ENCODE measurements at places on chromosomes 7 and 10. TPM values are rescaled to one million over a fixed set of nuclear protein-coding genes. Genes with fewer than 3 reads are reported as not detected.
A peak's percentile ranks its signal among the peaks of the same experiment; 100 is the strongest.

Gene PNLIPRP2
- not detected for total RNA-seq

Gene SPDYE11
- total RNA-seq = not detected

Gene ATP6V0A4
- 1.3 TPM for total RNA-seq

GRCh38 chr7:107890493-107890961 lies 456 bp upstream of the DLD start:
- no peaks in the 10 kb centered on the region for H3K36me3 ChIP-seq
- no peak overlapping the region for H3K27ac ChIP-seq
- peak overlapping the region; percentile 80 for H3K4me3 ChIP-seq
- H3K27me3 ChIP-seq = no peaks in the 10 kb centered on the region

DNA sequence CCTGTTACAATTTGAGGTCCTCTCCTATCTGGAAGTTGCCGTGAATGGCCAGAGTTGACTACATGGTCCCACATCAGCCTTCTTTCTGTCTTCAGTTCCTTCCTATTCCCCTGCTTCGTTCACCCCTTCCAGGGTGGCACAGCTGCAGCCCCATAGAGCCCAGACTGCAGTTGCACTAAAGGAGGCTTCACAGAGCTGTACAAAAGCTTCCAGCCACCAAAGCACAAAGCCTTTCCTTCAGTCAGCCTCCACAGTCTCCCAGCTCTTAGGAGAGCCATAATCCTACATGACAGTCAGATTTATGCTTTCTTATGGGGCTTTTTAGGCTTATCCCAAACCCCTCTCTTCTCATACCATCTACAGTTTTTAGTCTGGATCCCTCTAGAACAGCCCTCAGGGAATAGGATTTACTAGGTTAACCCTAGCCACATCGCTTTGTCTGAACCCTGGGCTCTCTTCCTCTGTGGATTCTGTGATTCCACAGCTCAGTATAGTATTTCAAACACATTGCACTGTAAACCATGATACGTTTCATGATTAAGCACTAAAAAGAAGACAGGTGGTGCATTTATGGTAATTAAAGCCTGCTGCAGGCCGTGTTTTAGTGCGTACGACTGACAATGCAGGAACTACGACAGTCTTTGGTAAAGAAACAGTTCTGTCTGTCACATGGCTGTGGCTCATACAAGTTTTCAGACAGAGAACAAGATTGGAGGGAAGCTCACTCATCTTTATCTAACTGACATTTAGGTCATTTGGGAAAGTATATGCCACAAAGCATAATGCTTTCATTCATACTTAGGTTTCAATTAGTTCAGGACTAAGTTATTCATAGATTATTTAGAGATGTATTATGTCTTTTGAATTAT lies 208.3 kb upstream of the KMT2E start:
- no peaks in the 10 kb centered on the region for H3K36me3 ChIP-seq
- no peaks in the 10 kb centered on the region for H3K27me3 ChIP-seq
- H3K4me3 ChIP-seq = no peak overlapping the region
- DNase-seq = no peak
- no peak overlapping the region for H3K27ac ChIP-seq
- no peaks in the 10 kb centered on the region for H3K4me1 ChIP-seq

- peaks cover 12% of the 10 kb centered on the region for H3K4me1 ChIP-seq
- H3K4me3 ChIP-seq = no peak overlapping the region
- no peaks in the 10 kb centered on the region for H3K27me3 ChIP-seq
- no peak for DNase-seq
- H3K36me3 ChIP-seq = no peaks in the 10 kb centered on the region
- H3K27ac ChIP-seq = no peak overlapping the region
These were observed 21.3 kb downstream of the SRPK2 start for GRCh38 chr7:105367458-105367857.

- H3K27ac ChIP-seq = no peak overlapping the region
- no peak overlapping the region for H3K4me3 ChIP-seq
- peaks cover 8% of the 10 kb centered on the region for H3K4me1 ChIP-seq
- no peaks in the 10 kb centered on the region for H3K36me3 ChIP-seq
These were observed 472.6 kb downstream of the XPNPEP1 start for GRCh38 chr10:109450702-109451101.

GRCh38 chr7:139913021-139913844 lies 84.2 kb downstream of the TBXAS1 start:
- no peaks in the 10 kb centered on the region for H3K4me1 ChIP-seq
- no peaks in the 10 kb centered on the region for H3K27me3 ChIP-seq
- H3K36me3 ChIP-seq = no peaks in the 10 kb centered on the region
- no peak overlapping the region for H3K4me3 ChIP-seq
- H3K27ac ChIP-seq = no peak overlapping the region
- DNase-seq = no peak

Gene ARID5B
- total RNA-seq = 1.5 TPM

DNA sequence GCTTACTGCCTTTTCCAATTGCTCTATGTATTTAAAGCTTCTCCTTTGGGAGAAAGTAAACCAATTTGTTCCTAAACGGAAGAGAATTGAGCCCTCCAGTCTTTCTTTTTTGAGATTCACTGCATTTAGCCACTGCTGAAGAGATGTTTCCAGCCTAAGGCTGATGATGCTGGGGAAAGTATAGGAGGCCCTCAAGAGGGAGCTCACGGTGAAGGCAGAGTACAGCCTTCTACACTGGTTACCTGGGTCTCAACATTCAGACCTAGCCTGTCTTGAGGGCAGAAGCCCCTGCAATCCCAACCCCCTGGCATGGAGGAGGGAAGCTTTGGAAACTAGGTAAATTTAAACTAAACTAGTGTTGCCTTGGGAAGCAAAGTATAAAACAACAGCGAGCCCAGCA lies 316.7 kb upstream of the TPK1 start:
- no peak overlapping the region for H3K4me3 ChIP-seq
- H3K36me3 ChIP-seq = no peaks in the 10 kb centered on the region
- H3K27ac ChIP-seq = no peak overlapping the region
- H3K4me1 ChIP-seq = no peaks in the 10 kb centered on the region
- H3K27me3 ChIP-seq = no peaks in the 10 kb centered on the region
- DNase-seq = peak; percentile 5

Gene NRBF2
- total RNA-seq = 22.9 TPM

- H3K27me3 ChIP-seq = no peaks in the 10 kb centered on the region
- no peaks in the 10 kb centered on the region for H3K36me3 ChIP-seq
- no peak for DNase-seq
- no peaks in the 10 kb centered on the region for H3K4me1 ChIP-seq
- no peak overlapping the region for H3K4me3 ChIP-seq
These were observed 77.3 kb upstream of the SEPHS1 start for GRCh38 chr10:13425397-13425796.

- H3K27me3 ChIP-seq = no peaks in the 10 kb centered on the region
- no peak overlapping the region for H3K27ac ChIP-seq
- no peak for DNase-seq
- no peaks in the 10 kb centered on the region for H3K4me1 ChIP-seq
- no peaks in the 10 kb centered on the region for H3K36me3 ChIP-seq
These were observed 139.5 kb downstream of the KMT2E start for GRCh38 chr7:105153531-105153930.

GRCh38 chr7:131383417-131384285 lies 56.0 kb downstream of the MKLN1 start:
- no peaks in the 10 kb centered on the region for H3K27me3 ChIP-seq
- H3K4me3 ChIP-seq = no peak overlapping the region
- no peak for DNase-seq
- no peaks in the 10 kb centered on the region for H3K36me3 ChIP-seq

DNA sequence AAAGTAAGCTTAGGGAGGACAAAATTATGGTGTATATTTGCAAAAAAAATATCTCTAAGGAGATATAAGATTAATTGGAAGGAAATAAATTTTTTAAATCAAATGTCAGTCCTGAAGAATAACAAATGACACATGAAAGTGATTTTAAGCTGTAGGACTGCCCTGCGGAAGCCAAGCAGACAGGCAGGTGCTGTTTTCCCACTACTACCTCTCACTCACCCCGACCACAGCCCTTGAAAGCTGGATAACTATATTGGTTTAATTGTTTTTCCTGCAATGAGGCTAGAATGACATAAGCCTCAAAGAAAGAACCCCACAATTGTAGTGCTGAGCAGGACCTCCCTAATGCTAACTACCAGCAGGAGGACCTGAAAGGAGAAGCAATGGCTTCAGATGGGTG lies 68.6 kb upstream of the VIPR2 start:
- H3K36me3 ChIP-seq = 0 out of 2 replicates have a peak, but pooled peaks cover 1% of the 10 kb centered on the region
- H3K27ac ChIP-seq = no peak overlapping the region
- H3K4me1 ChIP-seq = no peaks in the 10 kb centered on the region

DNA sequence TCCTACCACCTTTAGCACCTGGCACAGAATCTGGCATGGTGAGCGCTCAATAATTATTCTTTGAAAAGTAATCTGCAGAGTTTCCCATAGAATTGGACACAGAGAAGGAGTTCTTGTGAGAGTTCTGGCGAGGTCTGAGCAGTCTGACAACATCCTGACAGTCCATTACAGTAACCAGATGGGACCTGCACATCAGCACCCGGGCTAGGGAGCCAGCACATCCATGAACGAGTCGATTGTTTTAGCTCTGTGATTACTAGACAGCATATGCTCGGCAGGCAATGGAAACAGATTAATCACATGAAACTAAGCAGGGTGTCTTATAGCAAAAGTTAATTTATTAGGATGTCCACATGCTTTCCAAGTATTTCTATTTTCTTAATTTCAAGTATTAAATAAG lies 96.7 kb downstream of the SEMA3D start:
- H3K4me1 ChIP-seq = no peaks in the 10 kb centered on the region
- no peak overlapping the region for H3K27ac ChIP-seq
- H3K4me3 ChIP-seq = no peak overlapping the region
- H3K27me3 ChIP-seq = no peaks in the 10 kb centered on the region
- no peaks in the 10 kb centered on the region for H3K36me3 ChIP-seq

Gene LZTS2
- total RNA-seq = 88.3 TPM

DNA sequence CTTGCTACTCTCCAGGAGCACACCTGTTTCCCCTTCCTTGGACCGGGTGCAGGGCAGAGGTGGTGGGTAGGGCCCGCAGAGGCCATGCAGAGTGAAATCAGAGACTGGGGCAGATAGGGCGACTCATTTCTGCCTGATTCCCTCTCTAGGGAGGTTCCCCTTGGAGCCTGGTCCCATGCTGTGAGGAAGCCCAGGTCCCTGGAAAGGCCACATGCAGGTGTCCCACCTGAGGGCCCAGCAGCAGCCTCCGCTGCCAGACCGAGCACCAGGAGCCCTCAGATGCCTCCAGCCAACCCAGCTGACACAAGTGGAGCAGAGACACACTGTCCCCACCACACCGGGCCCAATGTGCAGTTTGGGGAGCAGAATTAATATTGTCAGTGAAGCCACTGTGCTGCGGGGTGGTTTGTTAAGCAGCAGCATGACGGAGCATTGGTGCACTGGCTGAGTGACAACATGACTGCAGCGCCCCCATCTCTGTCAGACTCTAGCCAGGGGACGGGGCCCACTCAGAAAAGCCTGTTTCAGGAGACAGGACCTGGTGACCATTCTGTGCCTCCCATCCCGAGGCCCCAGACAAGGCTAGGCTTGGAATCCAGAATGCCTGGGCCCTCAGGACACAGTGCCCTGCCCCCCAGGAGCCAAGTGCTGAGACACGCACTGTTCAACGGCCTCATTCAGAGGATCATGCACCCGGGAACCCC lies 30.4 kb upstream of the RET start:
- no peaks in the 10 kb centered on the region for H3K27me3 ChIP-seq
- no peaks in the 10 kb centered on the region for H3K36me3 ChIP-seq
- peak; percentile 33 for DNase-seq
- no peak overlapping the region for H3K4me3 ChIP-seq
- peaks cover 3% of the 10 kb centered on the region for H3K4me1 ChIP-seq

Gene NUP42
- total RNA-seq = 44.7 TPM

GRCh38 chr7:134890246-134891240 lies 95.8 kb upstream of the AGBL3 start:
- peaks cover 13% of the 10 kb centered on the region for H3K4me1 ChIP-seq
- no peak overlapping the region for H3K27ac ChIP-seq
- no peak for DNase-seq
- H3K27me3 ChIP-seq = no peaks in the 10 kb centered on the region
- H3K4me3 ChIP-seq = peak overlapping the region; percentile 51
- H3K36me3 ChIP-seq = peaks cover 5% of the 10 kb centered on the region

- no peak overlapping the region for H3K27ac ChIP-seq
- H3K36me3 ChIP-seq = peaks cover 4% of the 10 kb centered on the region
- no peak overlapping the region for H3K4me3 ChIP-seq
- no peaks in the 10 kb centered on the region for H3K27me3 ChIP-seq
- DNase-seq = no peak
These were observed 2.2 kb upstream of the INSIG1 start for GRCh38 chr7:155295511-155295910.

- peak; percentile 62 for DNase-seq
- H3K27me3 ChIP-seq = peaks cover 42% of the 10 kb centered on the region
- H3K4me1 ChIP-seq = peaks cover 11% of the 10 kb centered on the region
- H3K4me3 ChIP-seq = peak overlapping the region; percentile 76
These were observed 19.7 kb upstream of the VPS37D start for GRCh38 chr7:73647725-73648592.

- no peak for DNase-seq
- H3K4me3 ChIP-seq = no peak overlapping the region
- no peaks in the 10 kb centered on the region for H3K4me1 ChIP-seq
- no peak overlapping the region for H3K27ac ChIP-seq
- no peaks in the 10 kb centered on the region for H3K36me3 ChIP-seq
These were observed 76.5 kb upstream of the PPP1R3C start for GRCh38 chr10:91709394-91709798.

GRCh38 chr10:23344241-23344841 lies at the start of gene C10orf67:
Gene C10orf67 (minus strand): TSS chr10:23344797. CDS start chr10:23344774, 23 bp downstream.
- H3K36me3 ChIP-seq = no peaks in the 10 kb centered on the region
- H3K27ac ChIP-seq = no peak within 1 kb of the TSS
- peak; percentile 80 for DNase-seq

- no peaks in the 10 kb centered on the region for H3K27me3 ChIP-seq
- H3K36me3 ChIP-seq = no peaks in the 10 kb centered on the region
- no peaks in the 10 kb centered on the region for H3K4me1 ChIP-seq
- no peak overlapping the region for H3K4me3 ChIP-seq
- DNase-seq = peak; percentile 96
- no peak overlapping the region for H3K27ac ChIP-seq
These were observed 2.2 kb downstream of the CYP17A1 start for GRCh38 chr10:102835007-102835482.

- H3K27me3 ChIP-seq = no peaks in the 10 kb centered on the region
- no peak overlapping the region for H3K27ac ChIP-seq
- no peak for DNase-seq
- no peaks in the 10 kb centered on the region for H3K36me3 ChIP-seq
These were observed 128.2 kb upstream of the SDK1 start for GRCh38 chr7:3172768-3173280.

- no peak overlapping the region for H3K4me3 ChIP-seq
- H3K27me3 ChIP-seq = no peaks in the 10 kb centered on the region
- DNase-seq = no peak
- peaks cover 38% of the 10 kb centered on the region for H3K4me1 ChIP-seq
These were observed 105.0 kb downstream of the PRTFDC1 start for GRCh38 chr10:24847112-24848070.

Gene SPAM1
- total RNA-seq = not detected
